ENCODE measurements at places on chromosomes 1 and 21.

GRCh38 chr1:233614173-233614742 is 352 bp downstream of the KCNK1 start:
- peak; percentile 88 for DNase-seq

GRCh38 chr1:17678011-17678410 is 77.1 kb upstream of the ACTL8 start:
- DNase-seq, result no peak

DNA sequence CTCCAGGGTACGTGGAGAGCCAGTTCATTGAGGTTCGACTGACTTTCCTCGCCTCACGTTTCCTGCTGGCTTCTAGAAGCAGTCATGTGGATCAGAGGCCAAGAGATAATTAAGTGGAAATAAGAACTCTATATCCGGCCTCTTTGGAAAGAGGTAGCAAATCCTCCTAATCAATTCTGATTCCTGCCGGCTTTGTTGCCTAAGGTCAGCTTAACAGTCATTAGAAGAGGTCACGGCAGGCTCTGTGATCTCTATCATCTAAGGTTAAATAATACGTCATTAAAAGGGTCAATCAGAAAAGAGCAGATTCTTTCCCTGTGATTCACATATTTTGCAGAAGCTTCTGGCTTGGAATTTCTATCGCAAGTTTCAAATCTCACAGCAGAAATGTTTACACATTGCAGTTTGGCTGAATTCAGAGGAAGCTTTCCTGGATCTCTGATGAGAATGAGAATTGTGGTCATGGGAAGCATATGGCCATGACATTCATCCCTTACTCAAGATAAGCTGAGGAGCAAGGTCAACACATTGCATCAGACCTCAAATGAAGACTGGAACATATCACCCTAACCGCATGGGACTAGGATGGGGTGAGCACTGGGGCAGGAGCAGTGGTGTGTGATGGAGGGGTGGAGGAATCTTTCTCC is 189.4 kb downstream of the PBX1 start:
- no peak for DNase-seq

DNA sequence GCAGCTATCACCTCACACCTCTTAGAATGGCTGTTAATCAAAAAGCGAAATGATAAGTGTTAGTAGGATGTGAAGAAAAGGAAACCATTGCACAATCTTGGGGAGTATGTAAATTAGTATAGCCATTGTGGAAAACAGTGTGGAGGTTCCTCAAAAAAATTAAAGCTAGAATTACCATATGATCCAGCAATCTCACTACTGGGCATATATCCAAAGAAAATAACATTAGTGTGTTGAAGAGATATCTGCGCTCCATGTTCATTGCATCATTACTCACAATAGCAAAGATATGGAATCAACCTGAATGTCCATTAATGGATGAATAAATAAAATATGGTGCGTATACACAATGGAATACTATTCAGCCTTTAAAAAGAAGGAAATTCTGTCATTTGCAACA is 68.9 kb downstream of the SNRPE start:
- no peak for DNase-seq

DNA sequence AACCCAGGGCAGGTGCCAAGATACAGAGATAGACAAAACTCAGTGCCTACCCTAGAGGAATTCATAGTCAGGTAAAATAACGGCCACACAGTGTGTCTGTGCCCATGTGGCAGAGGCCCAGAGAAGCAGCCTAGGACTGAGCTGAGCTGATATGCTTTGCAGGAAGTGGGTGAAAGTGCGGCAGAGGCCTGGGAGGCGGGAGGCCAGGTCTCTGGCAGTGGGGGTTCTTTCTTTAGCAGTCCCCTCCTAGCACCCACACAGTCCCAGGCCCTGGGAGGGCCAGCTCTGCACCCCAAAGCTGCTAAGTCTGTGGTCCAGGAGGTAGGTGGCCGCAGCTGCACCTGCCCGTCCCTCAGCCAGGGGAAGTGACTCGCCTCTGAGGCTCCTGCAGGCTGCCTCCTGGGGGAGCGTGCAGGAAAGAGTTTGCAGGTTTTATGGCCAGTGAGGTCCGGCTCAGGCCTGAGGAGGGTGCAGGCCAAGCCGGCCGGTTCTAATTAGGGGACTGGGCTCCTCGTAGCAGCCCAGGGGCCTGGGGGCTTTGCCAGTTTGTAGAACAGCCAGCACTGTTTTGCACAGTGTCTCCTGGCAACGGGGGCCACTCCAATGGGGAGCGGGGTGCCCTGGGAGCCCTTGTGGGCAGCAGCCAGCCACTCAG is 107.9 kb downstream of the SPSB1 start:
- peak; percentile 82 for DNase-seq

DNA sequence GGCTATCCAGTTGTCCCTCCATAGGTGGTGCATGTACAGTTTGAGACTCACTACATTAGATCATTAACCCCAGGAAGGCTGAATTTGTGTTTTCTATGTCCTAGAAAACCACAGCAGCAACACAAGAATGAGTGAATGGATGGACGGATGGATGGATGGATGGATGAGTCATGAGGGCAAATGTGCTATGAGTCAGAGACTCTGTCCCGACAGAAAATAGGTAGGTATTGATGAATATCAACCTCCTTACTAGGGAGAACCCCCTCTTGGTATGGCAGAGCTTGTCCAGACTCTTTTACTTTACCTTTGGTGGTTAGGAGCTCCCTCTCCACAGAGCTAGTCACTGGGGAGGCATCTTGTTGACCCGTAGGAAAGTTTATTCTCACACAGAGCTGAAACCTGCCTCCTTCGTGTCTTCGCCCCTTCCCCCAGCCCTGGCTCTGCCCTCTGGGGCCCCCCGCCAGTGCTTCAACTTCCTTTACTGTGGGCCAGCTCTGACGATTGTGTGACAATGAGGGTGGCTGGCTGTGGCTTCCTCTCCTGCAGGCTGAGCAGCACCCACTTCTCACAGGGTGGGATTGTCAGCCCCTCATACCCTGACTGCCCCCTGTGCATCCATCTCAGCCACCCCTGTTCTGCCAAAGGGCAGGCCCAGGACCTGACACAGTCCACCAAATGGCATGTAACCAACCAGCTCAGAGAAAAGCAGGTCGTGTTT is 145.2 kb downstream of the FOXD2 start:
- no peak for DNase-seq

DNA sequence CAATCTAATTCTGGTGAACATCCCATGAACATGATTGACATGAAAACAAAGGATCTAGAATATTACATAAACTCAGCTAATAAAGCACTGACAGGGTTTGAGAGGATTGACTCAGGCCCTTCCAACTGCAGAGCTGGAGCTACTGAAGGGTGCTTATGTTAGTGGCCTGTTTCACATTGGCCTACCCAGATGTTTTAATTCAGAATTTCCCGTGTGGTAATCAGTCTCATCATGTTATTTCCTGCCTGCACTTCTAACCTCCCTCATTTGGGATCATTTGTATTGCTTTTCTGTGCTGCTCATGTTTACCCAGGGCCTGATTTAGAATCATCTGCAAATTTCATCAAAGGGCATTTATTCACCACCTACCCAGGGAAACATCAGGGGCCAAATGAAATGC is 270.3 kb downstream of the PLPP3 start:
- no peak for DNase-seq

DNA sequence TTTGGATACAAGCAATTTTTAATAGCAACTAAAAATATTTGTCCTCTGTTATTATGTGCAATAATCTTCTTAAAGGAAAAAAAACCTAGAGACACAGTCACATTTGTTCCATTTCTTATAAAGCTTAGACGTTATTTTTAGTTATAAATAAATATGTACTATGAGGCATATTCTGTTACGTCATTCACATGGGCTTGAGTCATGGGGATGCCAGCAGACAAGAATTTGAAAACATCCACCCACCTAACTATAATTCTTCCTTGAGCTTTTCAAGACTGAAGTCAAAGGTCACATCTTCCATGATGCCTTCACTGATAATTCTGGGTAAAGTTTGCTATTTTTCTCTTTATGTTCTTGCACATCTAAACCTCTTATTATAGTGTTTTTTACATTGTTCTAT is 268.8 kb downstream of the KCTD3 start:
- DNase-seq, result no peak

GRCh38 chr1:234123867-234124266 is 219.4 kb downstream of the SLC35F3 start:
- no peak for DNase-seq

DNA sequence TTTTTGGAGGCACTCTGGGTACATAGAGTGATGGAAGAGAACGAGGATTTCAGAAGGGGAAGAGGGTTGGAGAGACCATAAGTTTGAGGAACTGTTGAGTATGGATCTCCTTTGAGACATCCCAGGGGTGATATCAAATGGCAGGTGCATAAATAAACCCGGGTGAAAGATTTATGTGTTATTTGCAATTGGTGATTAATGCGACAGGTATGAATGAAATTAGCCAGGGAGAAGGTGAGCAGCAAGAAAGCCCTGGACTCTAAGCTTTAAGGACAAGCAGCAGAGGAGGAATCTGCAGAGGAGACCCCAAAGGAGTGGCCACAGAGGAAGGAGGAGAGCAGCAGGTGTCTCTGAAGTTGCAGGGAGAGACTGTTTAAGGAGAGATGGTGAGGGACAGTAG is 8.8 kb upstream of the REN start:
- DNase-seq, result no peak

Data from DMS53 (cell line).